ENCODE measurements at places on chromosomes 7 and 10.

DNA sequence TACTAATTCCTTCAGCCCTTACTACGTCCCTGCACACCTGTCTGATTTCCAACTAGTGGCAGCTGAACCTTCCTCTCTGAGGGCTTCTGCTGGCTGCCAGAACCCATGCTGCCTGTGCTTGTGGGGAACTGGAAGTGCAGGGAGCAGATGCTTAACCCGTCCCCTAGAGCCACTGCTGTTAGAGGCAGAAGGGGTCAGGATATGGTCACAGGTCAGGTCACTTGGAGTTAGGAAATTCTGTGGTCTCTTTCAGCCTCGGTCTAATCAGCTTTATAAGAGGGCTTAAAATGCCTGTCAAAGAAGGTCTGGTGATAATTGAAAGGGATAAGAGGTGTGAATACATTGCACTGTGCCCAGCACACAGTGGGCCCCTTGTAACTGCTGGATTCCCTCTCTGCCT, 82.0 kb downstream of the PLPP4 start:
- DNase-seq: no peak

DNA sequence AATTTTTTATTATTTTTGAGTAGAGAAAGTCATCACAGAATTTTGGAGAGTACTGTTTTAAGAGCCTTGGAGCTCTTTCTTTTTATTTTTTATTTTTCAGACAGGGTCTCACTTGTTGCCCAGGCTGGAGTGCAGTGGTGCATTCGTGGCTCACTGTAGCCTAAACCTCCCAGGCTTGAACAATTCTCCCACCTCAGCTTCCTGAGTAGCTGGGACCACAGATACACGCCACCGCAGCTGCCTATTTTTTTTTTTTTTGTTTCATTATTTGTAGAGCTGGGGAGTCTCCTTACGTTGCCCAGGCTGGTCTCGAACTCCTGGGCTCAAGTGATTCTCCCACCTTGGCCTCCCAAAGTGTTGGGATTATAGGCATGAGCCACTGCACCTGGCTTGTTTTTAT, 10.6 kb downstream of the CPA4 start:
- DNase-seq: no peak

- no peak for DNase-seq
These were observed 85.6 kb upstream of the KDM7A start for GRCh38 chr7:140262242-140262903.

- DNase-seq: no peak
These were observed 61.0 kb downstream of the CFAP46 start for GRCh38 chr10:132881186-132881920.

DNA sequence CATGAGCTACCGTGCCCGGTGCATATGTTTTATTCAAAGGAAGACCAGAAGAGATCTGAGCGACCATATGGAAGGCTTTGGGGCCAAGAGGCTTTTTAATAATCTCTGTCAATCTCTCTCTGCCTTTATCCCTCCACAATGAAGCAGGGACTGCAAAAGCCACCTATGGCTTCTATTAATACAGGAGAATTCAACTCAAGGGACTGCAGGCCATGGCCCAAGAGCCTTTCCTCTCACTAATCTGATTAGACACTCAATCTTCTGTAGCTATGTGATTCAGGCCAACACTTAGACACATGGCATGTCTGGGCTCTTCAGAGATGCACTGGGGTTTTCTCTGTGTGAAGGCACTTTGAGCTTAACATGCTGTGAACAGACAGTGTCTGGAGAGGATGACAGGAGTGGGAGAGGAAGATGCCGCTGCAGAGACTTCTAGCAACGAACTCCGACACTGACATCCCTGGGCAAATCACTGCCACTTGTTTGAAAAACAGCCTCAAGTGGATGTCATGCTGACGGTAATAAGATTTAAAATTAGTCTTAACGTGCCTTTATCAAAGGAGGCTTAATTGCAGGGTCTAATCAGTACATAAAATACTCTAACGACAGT, 114.4 kb upstream of the AOAH start:
- DNase-seq: no peak

- DNase-seq: no peak
These were observed 119.3 kb upstream of the PTN start for GRCh38 chr7:137462847-137463246.

DNA sequence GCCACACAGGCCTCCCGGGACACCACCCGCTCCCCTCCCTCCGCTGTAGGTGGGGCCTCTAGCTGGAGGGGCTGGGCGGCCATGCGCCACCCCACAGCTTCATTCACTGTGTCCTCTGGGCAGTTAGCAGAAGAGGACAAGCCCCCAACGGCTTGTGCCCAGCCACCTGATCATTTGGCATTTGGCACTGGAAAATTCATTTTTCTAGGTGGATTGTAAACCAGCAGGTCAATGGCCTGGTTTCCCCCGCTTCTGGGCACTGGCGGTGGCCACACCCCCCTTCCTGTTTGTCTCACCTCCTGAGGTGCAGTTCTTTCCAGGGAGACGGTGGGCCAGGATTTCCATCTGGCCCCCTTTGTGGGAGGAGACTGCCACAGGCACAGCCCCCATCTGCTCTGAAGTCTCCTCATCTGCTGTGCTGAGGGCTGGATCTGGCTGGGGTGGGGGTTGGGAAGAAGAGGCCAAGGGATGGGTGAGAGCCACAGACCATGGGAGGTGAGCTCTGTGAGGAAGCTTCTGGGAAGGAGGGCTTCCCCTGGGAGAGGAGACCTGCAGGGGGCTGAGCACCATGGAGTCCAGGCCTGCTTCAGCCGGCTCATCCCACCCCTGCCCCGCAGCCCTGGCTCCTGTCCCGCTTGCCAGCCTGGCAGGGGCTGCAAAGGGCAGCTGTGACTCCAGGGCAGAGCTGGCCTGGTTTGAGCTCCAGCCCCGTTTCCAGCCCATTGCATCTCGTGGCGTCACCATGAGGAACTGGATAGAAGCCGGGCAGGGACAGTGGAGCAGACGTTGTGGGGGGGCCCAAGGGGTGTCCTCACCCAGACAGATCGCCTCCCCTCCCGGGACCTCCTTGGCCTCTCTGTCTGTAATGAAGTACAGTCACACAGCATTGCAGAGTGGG, 40.1 kb upstream of the SLC29A3 start:
- no peak for DNase-seq
